Stimulated activated CD4-positive, alpha-beta T cell treated with anti-CD3 and anti-CD28 coated beads, Interleukin-1b, Interleukin-23, amount 100 ng/mL, for 4 hours (primary cell): ENCODE measurements at places on chromosomes 7 and 10.

- DNase-seq: no peak
Observed at GRCh38 chr10:91024541-91024940, 103.7 kb upstream of the ANKRD1 start.

DNA sequence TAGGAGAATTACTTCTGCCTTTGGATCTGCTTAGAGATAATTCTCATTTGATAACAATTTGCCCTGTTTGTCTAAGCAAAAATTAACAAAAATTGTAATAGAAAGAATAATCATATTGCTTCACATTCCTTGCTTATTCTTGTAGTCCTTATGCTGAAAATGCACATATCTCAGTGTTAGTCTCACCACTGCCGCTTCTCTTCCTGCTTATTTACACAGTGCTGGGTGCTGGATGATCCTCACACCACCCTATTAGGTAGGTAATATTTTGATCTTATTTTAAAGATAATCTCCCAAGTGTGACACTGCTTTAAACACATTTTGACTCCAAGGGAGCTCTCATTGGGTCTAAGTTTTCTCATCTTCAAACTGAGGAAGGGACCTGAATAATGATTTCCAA lies 46.0 kb downstream of the ABCA13 start:
- DNase-seq: no peak

DNA sequence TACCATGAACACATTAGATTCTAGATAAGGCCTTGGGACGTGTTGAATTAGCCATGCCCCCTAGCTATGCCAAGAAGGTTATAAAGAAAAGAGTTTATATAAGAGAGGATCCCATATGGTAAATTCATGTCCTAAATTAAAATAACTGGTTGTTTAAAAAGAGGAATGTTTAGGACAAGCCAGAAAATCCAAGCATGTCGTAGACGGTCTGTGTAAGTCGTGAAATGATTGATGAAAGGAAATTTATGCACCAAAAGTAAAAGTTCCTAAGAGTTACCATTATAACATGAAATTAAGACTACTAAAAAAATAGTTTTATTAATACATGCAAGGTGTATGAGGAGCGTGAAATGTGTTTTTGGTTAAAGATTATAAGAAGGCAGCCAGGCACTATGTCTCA lies 624.9 kb downstream of the ARL4A start:
- DNase-seq: no peak

DNA sequence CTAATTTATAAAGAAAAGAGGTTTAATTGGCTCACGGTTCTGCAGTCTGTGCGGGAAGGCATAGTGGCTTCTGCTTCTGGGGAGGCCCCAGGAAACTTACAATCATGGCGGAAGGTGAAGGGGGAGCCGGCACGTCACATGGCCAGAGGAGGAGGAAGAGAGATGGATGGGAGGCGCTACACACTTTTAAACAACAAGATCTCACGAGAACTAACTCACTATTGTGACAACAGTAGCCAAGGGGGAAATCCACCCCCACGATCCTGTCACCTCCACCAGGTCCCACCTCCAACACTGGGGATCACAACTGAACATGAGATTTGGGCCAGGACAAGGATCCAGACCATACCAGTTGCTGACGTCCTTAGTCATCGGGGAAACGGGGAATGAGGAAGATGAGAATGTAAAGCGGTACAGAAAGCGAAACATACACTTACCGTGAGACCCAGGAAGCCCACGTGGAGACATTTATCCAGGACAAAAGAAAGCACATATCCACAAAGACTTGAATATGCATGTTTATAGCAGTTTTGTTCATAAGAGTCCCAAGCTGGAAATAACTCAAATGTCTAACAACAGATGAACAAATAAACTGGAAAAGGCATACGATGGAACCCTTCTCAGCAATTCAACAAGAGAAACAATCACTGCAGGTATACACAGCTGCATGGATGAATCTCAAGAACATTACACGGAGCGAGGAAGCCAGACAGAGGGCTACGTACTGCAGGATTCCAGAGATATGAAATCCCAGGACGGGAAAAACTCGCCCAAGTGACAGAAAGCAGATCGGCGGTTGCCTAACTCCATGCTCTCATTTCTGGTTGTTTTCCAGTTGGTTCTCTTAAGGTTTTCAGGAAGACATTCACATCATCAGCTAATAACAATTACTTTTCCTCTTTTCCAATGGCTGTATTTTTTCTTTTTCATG lies 26.2 kb upstream of the INPP5A start:
- no peak for DNase-seq

DNA sequence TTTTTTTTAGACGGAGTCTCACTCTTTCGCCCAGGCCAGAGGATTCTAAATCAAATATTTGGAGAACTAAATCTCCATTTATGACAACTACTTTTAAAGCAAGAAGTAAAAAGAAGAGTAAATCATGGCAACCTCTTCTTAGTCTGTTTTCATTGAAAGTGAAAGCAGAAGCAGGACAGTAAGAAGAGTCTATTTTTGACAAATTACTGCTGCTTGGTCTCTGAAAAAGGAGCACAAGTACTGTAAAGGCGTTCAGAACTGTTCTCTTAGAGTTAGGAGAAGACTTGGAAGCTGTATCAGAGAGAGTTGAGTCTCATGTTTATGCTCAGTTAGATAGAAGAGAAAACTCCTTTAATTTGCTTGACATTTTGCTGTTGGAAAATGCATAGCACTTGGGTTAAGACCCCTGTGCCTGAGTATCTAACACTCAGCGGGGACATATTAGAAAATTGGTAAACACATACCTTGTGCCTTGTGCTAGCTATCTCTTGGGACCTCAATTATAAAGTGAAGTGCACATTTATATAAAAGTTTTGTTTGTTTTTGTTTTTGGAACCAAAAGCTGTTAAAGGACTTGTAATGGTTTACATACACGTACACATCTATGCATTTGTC lies 433.0 kb downstream of the ANKRD7 start:
- DNase-seq: no peak

- no peak for DNase-seq
Observed at GRCh38 chr7:107232568-107233090, 63.8 kb downstream of the HBP1 start.

- no peak for DNase-seq
Observed at GRCh38 chr7:152607007-152607406, 68.9 kb downstream of the XRCC2 start.

DNA sequence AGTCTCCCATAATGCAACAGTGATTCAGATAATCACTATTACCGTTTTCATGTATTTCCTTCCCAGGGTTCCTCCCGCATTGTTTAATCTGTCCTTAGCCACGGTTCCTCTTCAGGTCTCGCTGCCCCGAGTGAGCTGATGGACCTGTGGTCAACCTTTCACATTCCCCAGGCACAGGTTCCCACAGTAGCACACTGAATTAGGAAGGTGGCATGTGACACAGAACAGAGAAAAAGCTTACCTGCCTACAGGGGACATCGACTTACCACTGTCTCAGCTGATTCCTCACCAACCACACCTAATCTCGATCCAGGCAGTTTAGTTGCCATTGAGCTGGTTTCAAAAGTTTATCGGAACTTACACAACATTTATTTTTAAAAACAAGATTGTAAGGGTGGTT lies 72.2 kb downstream of the MTURN start:
- DNase-seq: no peak

GRCh38 chr10:86187499-86188239 lies 178.9 kb downstream of the GRID1 start:
- no peak for DNase-seq

DNA sequence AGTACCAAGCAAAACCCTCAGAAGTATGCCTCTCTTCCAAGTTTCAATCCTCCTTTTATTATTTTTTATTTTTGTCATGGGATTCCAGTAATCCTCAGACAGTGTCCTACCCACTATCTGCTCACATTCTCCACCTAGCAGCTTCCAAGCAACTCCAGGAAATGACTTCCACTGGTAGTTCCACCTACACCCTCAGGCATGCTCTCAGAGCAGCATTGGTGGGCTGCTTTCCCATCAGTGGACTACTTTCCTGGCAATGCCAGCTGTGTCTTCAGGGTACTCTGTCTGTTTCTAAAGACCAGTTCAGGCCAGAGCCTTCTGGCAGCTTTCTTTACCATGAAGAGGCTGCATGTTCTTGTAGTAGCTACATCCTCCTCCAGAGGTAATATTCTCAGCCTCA lies 244.0 kb downstream of the HGF start:
- no peak for DNase-seq
